ENCODE measurements at places on chromosomes 16 and 17. TPM values are rescaled to one million over a fixed set of nuclear protein-coding genes. Genes with fewer than 3 reads are reported as not detected.

SPATA22 gene
- total RNA-seq: not detected

PRSS27 gene
- 1.8 TPM for total RNA-seq

DNA sequence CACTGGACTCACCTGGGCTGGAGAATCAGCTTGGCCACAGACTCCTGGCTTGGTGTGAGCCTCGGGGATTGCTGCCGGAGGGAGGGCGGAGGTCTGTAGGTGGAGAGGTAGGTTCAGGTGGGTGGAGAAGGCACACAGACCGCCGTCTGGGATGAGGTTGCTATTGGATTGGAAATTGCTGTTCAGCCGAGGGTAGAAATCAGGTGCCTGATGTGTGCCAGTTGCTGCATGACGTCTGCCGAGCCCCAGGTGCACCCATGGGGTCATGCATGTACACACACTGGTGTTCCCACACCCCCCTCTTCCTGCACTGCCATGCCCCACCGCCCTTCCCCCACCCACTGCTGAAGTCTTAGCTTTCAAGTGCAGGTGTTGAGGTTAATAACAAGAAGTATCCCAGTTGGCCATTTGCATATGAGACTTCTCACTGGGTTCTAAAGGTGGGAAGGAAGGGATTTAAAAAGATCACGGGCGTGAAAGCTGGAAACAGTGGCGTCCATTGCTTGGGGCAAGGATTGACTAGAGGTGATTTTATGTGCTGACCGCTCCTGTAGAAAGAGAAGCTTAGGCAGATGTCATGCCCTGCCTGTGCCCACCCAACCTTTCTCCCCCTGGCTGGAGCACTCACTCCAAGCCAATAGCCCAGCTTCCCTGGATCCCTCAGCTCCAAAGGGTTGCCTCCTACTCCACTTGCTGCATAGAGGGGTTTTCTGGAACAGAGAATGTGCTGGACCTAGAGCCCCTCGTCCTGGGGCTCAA lies 193.6 kb downstream of the CCDC182 start:
- H3K36me3 ChIP-seq: no peaks in the 10 kb centered on the region
- H3K27me3 ChIP-seq: no peaks in the 10 kb centered on the region
- no peak overlapping the region for H3K4me3 ChIP-seq
- no peak overlapping the region for H3K27ac ChIP-seq
- peaks cover 17% of the 10 kb centered on the region for H3K4me1 ChIP-seq

- H3K4me1 ChIP-seq: peaks cover 52% of the 10 kb centered on the region
- H3K27me3 ChIP-seq: no peaks in the 10 kb centered on the region
- no peak for DNase-seq
- peaks cover 79% of the 10 kb centered on the region for H3K36me3 ChIP-seq
- H3K4me3 ChIP-seq: peak overlapping the region; percentile 99
- no peak overlapping the region for H3K27ac ChIP-seq
These were observed 2.9 kb downstream of the RPL26 start for GRCh38 chr17:8380049-8380448.

GRCh38 chr16:88467541-88467944 lies 14.5 kb downstream of the ZFPM1 start:
- H3K27me3 ChIP-seq: no peaks in the 10 kb centered on the region
- peaks cover 6% of the 10 kb centered on the region for H3K4me1 ChIP-seq
- no peaks in the 10 kb centered on the region for H3K36me3 ChIP-seq
- no peak overlapping the region for H3K27ac ChIP-seq

- no peaks in the 10 kb centered on the region for H3K4me1 ChIP-seq
- no peaks in the 10 kb centered on the region for H3K27me3 ChIP-seq
- H3K4me3 ChIP-seq: no peak overlapping the region
- DNase-seq: no peak
- H3K36me3 ChIP-seq: no peaks in the 10 kb centered on the region
- no peak overlapping the region for H3K27ac ChIP-seq
These were observed 35.4 kb upstream of the SHISA6 start for GRCh38 chr17:11205659-11206058.

DNA sequence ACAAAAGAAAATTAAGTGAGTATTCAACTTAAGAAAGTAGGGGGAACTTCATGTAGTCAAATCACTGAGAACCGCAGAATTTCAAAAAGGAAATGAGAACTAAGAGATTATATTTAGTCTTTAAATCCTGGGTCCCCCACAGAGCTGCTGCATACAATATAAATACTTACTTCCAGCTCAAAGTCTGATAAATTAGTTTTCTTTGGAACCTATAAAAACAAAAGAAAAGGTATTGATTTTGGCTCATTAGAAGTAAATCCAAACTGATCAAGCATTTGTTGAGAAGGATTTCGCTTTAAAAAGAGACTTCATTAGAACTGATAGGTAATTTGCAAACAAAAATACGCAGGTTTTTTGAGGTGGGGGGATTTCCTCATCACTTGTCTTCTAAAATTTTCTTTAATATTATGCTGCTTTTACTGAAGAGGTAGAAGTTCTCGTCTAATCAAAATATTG lies 21.9 kb downstream of the PARN start:
- H3K4me1 ChIP-seq: no peaks in the 10 kb centered on the region
- no peak for DNase-seq
- H3K27ac ChIP-seq: no peak overlapping the region
- no peak overlapping the region for H3K4me3 ChIP-seq

HBZ gene
- not detected for total RNA-seq

GRCh38 chr17:65171752-65172151 lies 34.6 kb downstream of the RGS9 start:
- H3K4me1 ChIP-seq: peaks cover 25% of the 10 kb centered on the region
- DNase-seq: no peak

DNA sequence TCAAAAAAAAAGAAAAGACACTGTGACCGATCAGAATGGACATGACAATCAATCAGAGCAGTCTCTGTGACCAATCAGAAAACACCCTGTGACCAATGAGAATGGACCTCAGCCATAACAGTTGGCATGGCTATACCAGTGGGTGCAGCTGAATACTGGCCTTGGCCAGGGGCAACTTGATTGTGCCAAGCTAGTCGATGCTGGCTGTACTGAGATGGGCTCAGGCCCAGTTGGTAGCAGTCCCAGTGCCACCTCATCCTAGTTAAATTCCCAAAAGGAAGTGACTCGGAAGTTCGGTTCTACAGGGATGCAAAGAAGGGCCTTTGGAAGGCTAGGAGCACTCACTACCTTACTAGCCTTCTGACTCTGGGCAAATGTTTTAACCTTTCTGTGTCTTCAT lies 37.2 kb upstream of the BCO1 start:
- peaks cover 1% of the 10 kb centered on the region for H3K4me1 ChIP-seq
- no peak overlapping the region for H3K4me3 ChIP-seq
- no peak for DNase-seq
- H3K27me3 ChIP-seq: peaks cover 6% of the 10 kb centered on the region
- H3K27ac ChIP-seq: no peak overlapping the region
- no peaks in the 10 kb centered on the region for H3K36me3 ChIP-seq

CHST5 gene
- total RNA-seq: not detected

DNAAF8 gene
- 0.11 TPM for total RNA-seq

KRTAP4-2 gene
- total RNA-seq: not detected

DNA sequence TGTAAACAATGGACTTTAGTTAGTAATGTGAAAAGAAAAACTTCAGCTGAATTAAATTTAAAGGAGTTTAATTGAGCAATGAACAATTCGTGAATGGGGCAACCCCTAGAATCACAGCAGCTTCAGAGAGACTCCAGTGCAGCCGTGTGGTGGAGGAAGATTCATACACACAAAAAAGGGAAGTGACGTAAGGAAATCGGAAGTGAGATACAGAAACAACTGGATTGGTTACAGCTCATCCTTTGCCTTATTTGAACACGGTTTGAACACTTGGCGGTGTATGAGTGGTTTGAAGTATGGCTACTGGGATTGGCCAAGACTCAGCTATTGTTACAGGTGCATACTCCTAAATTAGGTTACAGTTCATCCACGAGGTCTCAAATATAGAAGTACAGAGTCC lies 460.4 kb upstream of the ASIC2 start:
- no peak overlapping the region for H3K4me3 ChIP-seq
- H3K27ac ChIP-seq: no peak overlapping the region
- H3K36me3 ChIP-seq: no peaks in the 10 kb centered on the region
- no peak for DNase-seq
- H3K27me3 ChIP-seq: peaks cover 11% of the 10 kb centered on the region
- peaks cover 6% of the 10 kb centered on the region for H3K4me1 ChIP-seq

G6PC1 gene
- total RNA-seq: not detected

GRCh38 chr17:71163121-71163812 lies 957.6 kb upstream of the SOX9 start:
- H3K4me1 ChIP-seq: no peaks in the 10 kb centered on the region
- no peaks in the 10 kb centered on the region for H3K27me3 ChIP-seq
- no peak for DNase-seq
- no peak overlapping the region for H3K4me3 ChIP-seq
- H3K27ac ChIP-seq: no peak overlapping the region

DNA sequence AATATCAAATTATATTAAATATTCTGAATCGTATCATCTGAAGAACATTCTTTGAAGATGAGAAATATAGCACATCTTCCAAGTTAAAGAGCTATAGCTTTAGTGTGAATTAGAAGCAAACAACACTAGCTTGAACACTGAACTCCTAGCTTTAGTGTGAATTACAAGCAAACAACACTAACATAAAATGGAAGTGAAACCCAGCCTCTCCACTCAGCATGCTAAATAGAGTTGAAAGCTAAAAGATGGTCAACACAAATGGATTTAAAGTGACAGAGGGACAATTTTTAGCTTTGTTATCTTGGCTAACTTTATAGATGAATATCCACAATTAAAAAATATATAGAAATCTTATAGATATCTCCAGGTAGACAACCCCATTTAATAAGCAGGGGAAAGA lies 4.5 kb upstream of the KIF2B start:
- no peaks in the 10 kb centered on the region for H3K4me1 ChIP-seq
- no peak for DNase-seq
- H3K27me3 ChIP-seq: no peaks in the 10 kb centered on the region
- no peak overlapping the region for H3K4me3 ChIP-seq
- H3K27ac ChIP-seq: no peak overlapping the region

DNA sequence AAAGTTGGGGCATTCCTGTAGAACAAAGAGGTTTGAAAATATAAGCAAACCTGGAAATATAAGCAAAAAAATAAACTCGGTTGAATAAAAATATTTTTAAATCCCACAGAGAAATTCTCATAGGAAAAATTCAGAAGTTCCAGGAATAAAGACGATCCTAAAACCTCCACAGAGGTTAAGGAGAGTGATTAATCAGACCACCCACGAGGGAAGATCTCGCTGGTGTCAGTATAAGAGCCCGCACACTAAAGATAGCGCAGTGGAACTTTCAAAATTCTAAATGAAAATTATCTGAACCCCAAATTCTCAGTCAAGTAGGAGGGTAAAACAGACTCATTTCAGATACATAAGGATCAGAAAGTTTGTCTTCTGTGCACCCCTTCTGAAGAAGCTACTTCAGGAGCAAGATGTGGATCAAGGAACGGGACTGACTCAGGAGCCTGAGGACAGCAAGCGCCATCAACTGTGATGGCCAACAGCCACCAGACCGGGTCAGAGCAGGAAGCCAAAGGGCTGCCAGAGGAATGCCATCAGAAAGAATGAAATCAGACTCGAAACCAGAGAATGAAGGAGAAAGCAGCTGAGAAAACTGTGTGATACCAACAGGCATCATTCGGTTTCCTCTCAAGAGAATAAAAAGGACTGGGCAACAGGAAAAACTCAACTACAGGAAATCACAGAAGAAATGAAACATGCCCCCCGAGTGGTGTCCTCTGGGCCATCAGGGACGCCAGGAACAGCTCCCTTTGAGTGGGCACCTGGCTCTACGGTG lies 66.9 kb downstream of the CYTH1 start:
- H3K27me3 ChIP-seq: no peaks in the 10 kb centered on the region
- H3K27ac ChIP-seq: peak overlapping the region; percentile 65
- no peak for DNase-seq
- peaks cover 74% of the 10 kb centered on the region for H3K4me1 ChIP-seq
- peaks cover 10% of the 10 kb centered on the region for H3K36me3 ChIP-seq
- H3K4me3 ChIP-seq: peak overlapping the region; percentile 61

KRT9 gene
- not detected for total RNA-seq

- H3K4me3 ChIP-seq: no peak overlapping the region
- no peak overlapping the region for H3K27ac ChIP-seq
- peaks cover 19% of the 10 kb centered on the region for H3K4me1 ChIP-seq
These were observed 7.3 kb downstream of the CX3CL1 start for GRCh38 chr16:57379579-57379978.

DNA sequence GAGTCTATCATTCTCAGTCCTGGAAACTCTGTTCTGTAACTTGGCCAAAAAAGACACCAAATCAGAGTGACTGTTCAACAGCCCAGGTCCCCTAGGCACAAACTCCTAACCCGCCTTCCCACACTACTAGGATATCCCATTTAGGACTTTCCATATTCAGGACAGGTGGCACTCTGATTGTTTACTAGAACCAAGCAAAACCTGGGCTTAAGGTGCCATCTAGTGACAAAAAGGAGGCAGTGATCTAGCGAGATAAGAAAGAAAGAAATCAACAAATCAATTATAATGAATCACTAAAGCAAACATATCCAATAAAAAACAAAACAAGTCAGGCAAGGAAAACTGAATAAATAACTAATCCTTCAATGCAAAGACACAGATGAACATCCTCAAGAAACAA lies 203.9 kb downstream of the CEP112 start:
- H3K27me3 ChIP-seq: peaks cover 3% of the 10 kb centered on the region
- H3K4me1 ChIP-seq: no peaks in the 10 kb centered on the region
- DNase-seq: no peak
- peaks cover 4% of the 10 kb centered on the region for H3K36me3 ChIP-seq

DNA sequence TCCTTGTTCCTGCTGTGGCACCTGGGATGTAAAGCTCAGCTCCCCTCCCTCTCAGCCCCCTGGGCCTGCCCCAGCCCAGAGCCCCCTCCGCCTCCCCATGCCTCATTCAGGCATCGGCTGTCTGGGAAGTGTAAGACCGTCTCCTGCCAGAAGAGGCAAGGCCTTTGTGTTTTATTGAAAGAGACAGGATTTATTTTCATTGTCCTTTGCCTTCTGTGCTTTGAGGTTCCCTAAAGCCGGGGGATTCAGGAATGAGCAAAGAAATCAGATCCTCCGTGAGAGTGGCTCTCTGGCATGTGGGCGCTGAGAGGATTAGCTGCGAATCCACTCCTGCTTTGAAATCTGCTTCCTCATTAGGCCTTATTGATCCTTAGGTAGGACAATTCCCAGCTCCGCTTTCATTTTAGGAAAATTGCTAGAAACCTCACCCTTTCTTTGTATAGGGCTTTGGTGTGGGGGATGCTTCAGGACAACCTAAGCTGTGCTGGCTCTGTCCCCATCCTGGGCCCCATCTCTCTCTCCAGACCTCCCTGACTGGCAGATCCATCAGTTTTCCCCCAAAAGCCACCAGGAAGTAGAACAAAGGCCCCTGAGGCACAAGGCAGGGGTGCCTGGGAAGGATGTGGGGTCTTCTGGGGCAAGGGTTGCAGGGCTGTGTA lies 211.5 kb upstream of the TNRC6C start:
- no peak overlapping the region for H3K4me3 ChIP-seq
- H3K27me3 ChIP-seq: peaks cover 3% of the 10 kb centered on the region
- no peak overlapping the region for H3K27ac ChIP-seq
- no peak for DNase-seq

All from activated T-helper 2 cell treated with anti-CD3 and anti-CD28 coated beads, Interferon-gamma antibody, Interleukin-2, Interleukin-4, amounts not matched to agents 10 μg/mL and 5 μg/mL and 100 μg/mL, durations not matched to agents 14 hours and 24 hours and 36 hours (primary cell).